Activated CD4-positive, alpha-beta T cell treated with anti-CD3 and anti-CD28 coated beads for 1 hour (primary cell): ENCODE measurements at places on chromosomes 4 and X.

- no peak for DNase-seq
Measured at GRCh38 chr4:79013756-79014155, 74.5 kb upstream of the PAQR3 start.

GRCh38 chrX:152170621-152171020 is 32.2 kb upstream of the MAGEA10 start:
- DNase-seq = no peak

- no peak for DNase-seq
Measured at GRCh38 chrX:125205133-125205917, 114.3 kb upstream of the TEX13C start.

GRCh38 chrX:69152417-69152841 is 12.8 kb downstream of the PJA1 start:
- no peak for DNase-seq

DNA sequence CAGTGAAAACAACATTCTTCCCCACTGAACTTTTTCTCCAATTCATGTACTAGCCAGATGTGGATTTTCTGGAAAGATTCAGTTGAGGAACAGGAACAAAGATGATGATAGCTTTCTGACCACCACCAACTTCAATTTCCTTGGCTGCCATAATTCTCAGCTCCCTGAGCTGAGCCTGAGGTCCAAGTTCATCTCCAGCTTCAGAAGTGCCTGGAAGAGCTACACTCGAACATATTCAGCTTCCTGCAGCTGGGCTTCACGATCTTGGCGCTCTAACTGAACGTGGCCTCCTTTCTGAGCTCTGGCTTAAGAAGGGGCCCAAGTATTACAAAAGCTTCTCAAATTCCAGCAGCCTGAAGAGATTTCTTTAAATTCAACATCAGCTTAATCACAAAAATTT is 83.9 kb downstream of the QDPR start:
- DNase-seq = no peak

- DNase-seq = no peak
Measured at GRCh38 chrX:129659141-129659540, 4.4 kb upstream of the APLN start.

- DNase-seq = no peak
Measured at GRCh38 chr4:653831-654502, 20.1 kb downstream of the ATP5ME start.

GRCh38 chr4:15654593-15655222 is 449 bp downstream of the FBXL5 start:
- DNase-seq = peak; percentile 19

GRCh38 chr4:66219401-66219800 is 549.1 kb upstream of the EPHA5 start:
- no peak for DNase-seq

DNA sequence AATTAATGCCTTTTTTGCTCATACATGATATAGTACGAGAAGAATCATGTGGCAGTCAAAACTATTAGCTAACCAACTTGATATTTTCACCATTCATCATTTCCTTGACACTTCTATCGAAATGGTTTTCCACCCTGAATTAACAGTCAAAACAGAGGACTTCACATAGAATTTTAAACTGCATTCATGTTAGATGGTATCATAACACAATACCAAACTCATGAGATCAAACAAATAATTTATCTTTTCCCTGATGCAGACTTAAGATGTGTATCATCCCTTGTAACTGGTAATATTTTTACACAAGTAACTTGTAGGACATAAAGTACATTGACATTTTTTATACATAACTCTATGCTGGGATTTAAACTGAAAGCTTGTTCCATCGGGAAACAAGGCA is 18.2 kb upstream of the ANTXR2 start:
- DNase-seq = no peak

DNA sequence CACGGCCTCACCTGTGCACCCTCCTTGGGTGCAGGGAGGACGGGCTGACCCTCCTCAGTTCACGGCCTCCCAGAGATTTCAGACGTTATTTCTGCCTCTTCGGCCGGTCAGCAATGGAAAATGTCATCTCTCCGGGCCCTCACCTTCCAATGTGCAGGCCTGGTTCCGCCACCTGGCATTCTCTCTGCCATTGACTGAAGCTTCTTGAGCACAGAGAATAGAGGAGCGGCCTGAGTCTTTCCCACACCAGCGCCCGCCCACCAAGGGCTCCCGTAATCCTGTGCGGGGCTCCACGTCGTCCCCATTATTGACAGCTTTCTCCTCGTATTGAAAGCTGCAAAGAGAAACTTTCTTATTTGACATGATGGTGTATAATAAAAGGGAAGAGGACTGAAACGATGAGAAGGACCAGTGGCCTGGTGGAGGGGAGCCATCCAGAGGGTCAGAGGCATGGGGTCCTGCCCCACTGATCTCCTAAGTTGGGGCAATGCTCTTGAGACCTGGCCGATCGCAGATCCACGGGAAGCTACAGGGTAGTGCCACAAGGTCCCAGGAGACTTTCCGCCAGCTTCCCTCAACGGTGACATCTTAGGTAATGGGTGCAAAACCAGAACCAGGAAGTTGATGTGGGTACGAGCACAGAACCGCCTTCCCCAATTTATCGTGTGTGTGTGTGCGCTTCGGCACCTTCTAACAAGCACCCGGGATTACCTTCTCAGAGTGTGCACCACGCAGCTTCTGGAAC is 20.6 kb downstream of the HTRA3 start:
- no peak for DNase-seq

- no peak for DNase-seq
Measured at GRCh38 chr4:89482251-89482650, 174.7 kb upstream of the GPRIN3 start.

- no peak for DNase-seq
Measured at GRCh38 chr4:27807207-27807606, 946.6 kb downstream of the STIM2 start.

GRCh38 chrX:123884809-123885408 is 25.1 kb downstream of the XIAP start:
- DNase-seq = no peak

DNA sequence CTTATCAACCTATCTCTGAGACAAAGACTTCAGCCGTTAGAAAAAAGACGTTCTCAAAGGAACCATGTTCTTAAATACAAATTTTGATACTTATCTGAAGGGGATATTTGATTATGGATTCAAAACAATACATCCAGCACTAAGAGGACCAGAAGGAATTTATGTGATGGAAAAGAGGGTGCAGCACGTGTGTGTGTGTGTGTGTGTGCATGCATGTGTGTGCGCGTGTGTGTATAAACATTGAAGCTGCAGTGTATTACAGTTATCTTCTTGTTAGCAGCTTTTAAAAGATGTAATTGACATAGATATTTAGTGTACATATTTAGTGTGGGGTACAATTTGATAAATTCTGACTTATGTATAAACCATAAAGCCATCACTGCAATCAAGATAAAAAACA is 44.9 kb downstream of the ANK2 start:
- DNase-seq = no peak

- no peak for DNase-seq
Measured at GRCh38 chr4:113116414-113117357, 67.2 kb downstream of the ANK2 start.

- DNase-seq = no peak
Measured at GRCh38 chrX:31070057-31070468, 1.8 kb downstream of the FTHL17 start.

DNA sequence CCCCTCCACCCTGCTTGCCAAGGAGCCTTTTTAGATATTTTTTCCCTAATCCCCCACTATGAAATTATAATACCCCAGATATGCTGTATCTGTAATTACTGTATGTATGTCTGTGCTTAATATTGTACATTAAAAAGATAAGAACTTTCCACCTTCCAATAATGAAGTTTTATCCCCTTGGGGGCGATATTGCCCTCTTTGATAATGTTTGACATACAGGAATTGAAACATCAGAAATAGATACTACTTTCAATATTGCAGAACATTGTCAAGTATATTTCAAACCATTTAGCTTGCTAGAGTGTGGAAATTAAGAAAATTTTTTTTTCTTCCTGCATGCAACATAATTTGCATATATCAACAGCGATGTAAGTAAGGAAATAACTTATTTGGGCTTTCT is 58.9 kb downstream of the NAF1 start:
- DNase-seq = no peak

GRCh38 chrX:103099691-103100090 is 6.7 kb upstream of the NXF3 start:
- DNase-seq = no peak

- no peak for DNase-seq
Measured at GRCh38 chrX:24266996-24267395, 46.9 kb downstream of the SUPT20HL2 start.

DNA sequence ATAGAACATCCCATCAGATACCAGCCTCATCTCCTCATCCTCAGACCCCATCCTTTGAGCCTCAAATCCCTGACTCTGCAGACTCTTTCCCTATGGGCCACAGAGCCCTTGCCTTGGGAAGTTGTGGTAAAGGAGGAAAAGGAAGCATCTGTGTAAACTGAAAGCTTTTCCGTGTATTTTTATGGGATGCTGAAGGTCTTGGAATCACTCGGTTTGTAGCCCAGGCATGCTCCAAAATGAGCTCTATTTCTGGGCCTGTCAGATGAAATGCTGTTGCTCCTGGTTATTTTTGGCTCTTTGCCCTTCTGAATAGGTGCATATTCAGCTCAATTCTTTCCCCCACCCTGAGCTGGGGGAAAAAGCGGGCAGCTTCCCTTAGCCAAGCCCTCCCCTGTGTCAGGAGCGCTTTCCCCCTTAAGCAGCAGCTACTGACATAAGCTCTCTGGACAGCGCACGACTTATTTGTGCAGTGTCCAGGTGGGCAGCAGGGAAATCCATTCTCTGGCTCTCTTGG is 5.0 kb upstream of the SEL1L3 start:
- no peak for DNase-seq

DNA sequence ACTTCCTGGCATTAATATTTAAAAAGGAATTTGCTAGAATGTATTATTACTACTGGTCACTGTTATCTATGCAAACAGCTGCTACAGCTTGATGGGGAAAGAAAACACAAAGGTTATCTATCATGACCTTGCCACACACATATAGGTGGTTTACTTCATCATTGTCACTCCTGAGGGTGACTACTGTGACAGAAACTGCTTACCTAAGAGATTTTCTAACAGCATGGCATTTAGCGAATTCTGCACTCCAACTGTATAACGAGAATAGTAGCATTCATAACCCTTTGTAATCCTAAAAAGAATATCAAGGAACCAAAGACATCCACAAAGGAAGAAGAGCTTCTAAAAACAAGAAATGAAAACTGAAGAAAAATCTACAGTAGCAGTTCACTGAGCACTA is 74.6 kb upstream of the SPOCK3 start:
- no peak for DNase-seq

- no peak for DNase-seq
Measured at GRCh38 chrX:153767674-153768055, 3.6 kb downstream of the PLXNB3 start.

DNA sequence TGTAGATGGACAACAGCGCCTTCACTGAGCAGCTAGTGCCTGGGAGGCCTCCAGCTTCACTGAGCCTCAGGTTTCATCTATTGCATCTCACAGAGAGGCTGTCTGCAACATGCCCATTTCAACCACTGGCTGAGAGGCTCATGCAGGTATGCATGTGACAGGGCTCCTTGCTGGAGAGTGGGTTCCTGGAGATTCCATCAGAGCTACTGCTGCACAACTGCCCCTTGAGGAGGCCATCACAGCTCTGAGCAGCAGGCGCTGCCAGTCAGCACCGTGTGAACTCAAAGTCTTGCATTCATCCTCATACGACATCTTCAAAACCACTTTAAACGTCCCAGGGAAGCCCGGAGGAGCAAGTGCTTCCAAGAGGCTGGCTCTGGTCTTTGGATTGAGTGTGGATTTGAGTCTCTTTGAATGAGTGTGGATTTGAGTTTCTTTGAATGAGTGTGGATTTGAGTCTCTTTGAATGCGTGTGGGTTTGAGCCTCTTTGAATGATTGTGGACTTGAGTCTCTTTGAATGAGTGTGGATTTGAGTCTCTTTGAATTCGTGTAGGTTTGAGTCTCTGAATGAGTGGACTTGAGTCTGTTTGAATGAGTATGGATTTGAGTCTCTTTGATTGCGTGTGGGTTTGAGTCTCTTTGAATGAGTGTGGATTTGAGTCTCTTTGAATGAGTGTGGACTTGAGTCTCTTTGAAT is 8.7 kb downstream of the P2RY8 start:
- no peak for DNase-seq

DNA sequence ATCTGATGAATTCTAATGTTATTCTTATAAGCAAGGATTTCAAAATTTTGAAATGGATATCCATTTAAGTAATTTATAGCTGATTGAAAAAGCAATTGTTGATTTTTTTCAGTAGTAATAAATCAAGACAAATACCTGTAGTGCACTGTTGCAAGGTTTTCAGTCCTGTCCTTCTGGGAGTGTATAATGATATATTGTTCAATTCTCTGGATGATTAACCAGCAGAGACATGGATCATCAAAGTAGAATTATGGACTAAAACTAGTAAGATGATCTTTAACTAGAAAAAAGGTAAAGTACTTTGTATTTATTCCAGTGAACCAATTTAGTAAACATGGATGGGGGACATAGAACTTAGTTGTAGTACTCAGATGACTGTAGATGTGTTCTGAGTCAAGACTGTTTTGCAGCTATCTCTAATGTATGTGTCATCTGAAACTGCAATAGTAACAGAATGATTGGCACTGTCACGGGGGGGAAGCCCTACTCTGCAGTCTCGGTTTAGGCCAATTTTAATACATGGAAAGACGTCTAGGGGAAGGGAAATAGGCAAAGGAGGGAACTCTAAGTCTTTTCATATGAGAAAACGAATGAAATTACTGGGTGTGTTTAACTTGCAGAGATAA is 121.9 kb downstream of the GLRA3 start:
- no peak for DNase-seq

- DNase-seq = no peak
Measured at GRCh38 chrX:153596981-153597750, 1.8 kb downstream of the CCNQ start.

- no peak for DNase-seq
Measured at GRCh38 chr4:169618986-169619385, 1.4 kb upstream of the CLCN3 start.

- DNase-seq = no peak
Measured at GRCh38 chr4:148980782-148981480, 538.7 kb upstream of the NR3C2 start.

DNA sequence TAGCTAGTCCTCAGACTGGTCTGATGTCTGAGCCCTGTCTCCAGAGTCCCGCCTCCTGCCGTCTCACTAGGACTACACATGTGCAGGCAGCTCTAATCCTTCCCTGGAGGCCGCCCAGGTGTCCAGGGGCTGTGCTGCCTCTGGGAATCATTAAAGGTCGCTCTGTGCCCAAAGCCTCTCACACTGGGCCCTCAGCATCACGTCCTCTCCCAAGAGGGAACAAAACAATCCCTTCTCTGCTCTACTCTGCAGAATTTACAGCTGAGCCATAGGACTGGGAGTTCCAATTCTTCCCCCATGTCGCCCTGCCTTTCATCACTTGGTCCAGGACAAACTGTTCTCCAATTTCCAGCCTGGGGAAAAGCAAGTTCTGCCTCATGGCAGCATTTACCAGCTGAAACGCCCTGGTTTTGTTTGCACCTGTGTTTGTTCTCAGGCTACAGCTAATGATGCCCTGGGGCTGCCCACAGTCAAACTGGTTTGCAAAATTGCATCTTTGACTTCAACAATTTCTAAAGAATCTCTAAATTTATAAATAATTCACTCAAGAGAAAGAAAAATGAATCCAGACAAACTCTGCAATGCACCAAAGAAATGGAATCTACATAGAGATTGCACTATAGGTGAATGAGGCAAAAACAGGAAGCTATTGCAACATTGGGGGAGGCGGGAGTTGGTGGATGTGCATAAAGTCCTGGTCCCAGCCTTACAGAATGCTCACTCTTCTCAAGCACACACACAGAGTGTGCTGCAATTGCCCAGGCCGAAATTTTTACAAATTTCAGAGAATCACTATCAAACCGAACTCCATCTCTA is 7.2 kb upstream of the MRFAP1 start:
- DNase-seq = no peak
